Epithelial cell of prostate (primary cell): ENCODE measurements at places on chromosomes 3 and 15.

DNA sequence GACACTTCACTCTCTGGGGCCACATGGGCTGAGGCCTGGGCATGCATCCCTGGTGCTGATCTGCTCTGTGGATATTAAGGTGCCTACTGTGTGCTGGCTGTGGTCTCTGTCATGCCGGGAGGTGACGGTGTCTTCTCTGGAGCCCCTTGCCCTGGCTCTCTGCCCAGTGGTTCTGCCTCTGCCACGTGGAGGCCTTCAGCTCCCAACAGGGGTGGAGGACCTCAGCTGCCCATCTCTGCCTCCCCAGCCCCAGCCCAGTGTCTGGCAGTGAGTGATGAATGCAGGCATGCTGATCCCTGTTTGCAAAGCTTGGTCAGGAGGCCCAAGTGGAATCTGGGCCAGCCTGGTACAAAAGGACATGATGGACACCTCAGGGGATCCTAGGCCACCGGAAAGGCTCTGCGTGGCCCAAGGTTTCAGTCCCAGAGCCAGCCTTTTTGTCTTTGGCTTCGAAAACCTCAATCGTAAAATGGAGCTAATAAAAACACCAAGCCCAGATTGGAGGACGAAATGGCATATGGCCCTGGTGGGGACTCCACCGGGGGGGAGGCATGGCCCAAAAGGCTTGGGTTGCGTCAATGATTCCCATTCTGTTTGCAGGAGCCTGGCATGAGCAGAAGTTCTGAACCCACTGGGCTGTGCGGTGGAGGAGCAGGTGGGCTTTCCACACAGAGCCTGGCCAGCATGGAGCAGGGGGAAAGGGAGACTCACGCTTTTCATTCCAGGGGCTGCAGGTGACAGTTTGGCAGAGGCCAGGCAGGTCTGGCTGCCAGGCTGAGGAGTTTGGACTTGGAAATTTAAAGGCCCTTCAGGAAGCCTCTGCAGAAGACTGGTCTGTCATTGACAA is 54.7 kb upstream of the KLF13 start:
- no peak for DNase-seq

DNA sequence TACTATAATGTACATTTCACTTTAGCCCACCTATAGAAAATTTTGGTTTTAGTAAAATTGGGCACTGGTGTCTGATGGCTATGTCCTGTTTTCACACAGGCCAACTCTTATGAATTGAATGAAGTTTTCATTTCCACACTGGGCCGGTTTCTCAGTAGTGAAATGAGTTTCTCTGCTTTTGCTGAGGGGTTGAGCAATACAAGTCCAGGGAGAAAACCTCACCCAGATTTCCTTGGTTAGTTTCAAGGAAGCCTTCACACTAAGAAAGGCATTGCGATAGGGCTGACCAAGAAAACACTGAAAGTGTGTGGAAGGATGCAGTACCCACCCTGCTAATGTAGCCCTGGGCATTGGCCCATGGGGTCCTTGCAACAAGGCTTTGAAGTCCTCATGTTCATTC is 331.5 kb upstream of the CFAP20DC start:
- no peak for DNase-seq

GRCh38 chr3:183381673-183382072 is 46.7 kb downstream of the MCF2L2 start:
- no peak for DNase-seq

DNA sequence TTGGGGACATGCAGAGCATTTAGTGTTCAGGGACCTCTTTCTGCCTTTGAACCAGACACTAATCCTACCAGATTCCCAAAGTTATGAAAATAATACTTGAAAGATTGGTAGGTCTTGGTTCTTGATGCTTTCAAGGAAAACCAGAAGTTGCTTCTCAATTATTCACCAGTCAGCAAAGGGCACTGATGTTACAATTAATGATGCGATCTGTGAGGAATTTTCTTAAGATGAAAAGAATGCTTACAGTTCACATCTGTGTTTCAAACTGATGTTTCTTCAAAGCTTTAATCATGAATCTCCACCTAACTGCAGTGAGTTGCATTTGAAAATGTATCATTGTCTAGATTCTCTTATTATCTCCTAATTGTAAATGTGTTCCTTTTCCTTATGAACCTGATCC is 161.0 kb downstream of the NAALADL2 start:
- no peak for DNase-seq

DNA sequence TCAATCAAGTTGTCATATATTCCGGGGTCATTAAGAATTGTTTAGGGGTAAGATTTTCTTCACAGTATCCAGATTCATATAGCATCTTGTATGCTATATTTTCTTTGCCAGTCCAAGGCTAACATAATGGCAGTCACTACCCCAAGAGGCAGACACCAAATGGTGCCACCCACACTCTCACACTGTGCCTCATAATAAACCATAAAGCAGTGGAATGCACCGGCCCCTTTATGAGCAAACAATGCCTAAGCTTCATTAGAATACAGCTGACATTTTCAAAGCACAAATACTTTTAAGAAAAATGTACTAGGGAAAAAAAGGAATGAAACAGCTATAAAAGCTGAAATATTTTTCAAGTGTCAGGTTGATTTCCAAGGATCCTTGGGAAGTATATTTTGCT is 121.6 kb downstream of the TFDP2 start:
- no peak for DNase-seq

DNA sequence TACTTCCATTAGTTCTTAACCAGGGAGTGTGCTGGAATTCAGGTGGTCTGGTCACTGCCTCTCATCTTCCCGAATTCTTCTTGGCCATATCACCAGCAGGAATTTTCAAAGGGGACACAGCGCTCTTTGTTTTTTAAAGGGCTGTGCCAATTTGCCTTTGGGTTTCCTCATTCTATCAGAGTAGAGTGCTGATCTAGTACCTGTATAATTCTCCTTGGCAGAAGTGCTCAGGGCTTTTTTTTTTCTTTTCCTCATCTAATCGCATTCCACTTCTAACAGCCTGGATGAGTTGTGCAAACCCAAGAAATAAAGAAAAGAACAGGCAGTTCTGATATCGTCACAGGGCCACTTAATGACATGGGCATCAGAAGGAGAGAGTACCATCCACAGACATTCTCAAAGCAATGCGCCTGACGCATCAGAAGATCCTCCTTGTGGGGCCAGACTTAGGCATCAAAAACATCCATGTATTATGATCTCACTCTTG is 121.0 kb downstream of the ASB7 start:
- DNase-seq, result no peak

DNA sequence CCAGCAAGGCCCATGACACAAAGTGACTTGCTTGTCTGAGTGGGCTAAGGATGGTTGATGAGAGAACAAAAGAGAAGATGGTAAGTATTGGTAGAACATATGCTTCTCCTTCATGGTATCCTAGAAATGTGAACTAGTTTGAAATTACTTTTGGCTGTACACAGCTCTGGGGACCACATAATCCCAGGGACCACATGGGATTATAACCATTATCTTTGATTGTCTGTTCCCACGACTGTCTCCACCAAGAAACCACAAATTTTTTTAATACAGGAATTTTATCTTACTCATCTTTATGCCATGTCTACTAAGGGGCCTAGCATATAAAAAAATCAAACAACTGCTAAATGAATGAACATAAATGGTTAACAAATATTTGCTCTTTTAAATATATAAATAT is 155.3 kb upstream of the PRICKLE2 start:
- DNase-seq, result no peak

- no peak for DNase-seq
Measured at GRCh38 chr3:23128655-23129054, 74.5 kb upstream of the UBE2E2 start.

GRCh38 chr3:155372281-155372680 is 78.8 kb upstream of the STRIT1 start:
- no peak for DNase-seq

DNA sequence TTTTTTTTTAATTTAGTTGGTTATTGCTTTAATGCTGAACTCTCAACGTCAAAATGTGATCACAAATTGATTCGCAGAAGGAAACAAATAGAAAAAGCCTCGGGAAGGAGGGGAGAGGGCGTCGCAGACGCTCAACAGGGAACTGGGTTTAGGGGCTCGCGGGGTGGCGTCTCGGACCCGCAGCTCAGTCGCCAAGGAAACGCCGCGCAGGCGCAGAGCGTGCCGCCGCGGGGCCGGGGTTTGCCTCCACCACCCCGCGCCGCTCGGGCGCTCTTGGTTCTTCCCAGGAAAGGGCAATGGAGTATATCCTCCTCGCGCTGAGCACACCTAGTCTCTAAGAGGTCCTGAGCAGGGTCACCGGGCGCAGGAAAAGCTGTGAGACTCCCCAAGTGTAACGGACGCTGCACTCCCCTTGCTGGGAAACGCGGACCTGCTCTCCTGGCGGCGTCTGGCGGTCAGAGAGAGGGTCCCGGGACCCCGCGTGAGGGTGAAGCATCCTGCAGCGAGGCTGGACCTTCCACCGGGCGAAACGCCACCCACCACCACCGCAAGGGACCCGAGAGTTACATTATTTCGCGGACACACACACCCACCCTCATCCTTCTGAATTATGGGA is 753 bp downstream of the PLCH1 start:
- no peak for DNase-seq

- DNase-seq, result peak; percentile 95
Measured at GRCh38 chr3:70982700-70983140, 600.8 kb downstream of the FOXP1 start.

DNA sequence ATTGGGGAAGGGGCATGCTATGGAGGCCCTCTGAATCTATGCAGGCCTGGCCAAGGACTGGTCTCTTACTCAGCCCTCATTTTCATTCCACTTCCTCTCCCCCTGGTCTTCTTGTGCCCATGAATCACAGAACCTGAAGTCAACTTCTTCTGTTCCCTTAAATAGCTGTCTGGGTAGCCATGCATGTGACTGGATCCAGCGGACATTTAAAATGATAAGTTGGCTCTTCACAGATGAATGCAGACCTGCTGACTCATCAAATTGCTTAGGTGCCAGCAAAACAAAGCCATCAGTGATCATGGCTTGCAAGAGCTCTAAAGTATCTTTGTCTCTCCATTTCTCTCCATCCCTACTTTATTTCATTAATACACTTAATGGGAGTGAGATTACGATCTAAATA is 90.1 kb upstream of the CADPS start:
- DNase-seq, result no peak

- no peak for DNase-seq
Measured at GRCh38 chr3:62169906-62170660, 203.3 kb downstream of the FEZF2 start.

DNA sequence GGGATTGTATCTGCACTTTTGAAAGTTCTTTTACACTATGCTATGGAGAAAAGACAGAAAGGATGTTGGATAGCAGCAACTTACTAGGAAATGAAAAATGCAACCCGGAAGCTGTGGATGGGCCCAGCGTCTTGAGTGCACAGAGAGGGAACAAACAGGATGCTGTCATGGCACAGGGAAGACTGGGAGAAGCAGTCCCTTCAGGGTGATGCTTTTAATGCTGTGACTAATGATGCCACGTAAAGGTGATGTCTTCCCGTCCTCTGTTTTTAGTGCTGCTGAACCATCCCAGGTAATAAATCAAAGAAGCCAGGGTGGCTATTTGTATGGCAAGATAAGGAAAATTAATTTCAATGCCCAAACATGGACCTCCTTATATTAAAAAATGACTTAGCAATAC is 437.6 kb downstream of the FOXP1 start:
- DNase-seq, result no peak

GRCh38 chr15:31435261-31435911 is 108.8 kb downstream of the KLF13 start:
- no peak for DNase-seq

DNA sequence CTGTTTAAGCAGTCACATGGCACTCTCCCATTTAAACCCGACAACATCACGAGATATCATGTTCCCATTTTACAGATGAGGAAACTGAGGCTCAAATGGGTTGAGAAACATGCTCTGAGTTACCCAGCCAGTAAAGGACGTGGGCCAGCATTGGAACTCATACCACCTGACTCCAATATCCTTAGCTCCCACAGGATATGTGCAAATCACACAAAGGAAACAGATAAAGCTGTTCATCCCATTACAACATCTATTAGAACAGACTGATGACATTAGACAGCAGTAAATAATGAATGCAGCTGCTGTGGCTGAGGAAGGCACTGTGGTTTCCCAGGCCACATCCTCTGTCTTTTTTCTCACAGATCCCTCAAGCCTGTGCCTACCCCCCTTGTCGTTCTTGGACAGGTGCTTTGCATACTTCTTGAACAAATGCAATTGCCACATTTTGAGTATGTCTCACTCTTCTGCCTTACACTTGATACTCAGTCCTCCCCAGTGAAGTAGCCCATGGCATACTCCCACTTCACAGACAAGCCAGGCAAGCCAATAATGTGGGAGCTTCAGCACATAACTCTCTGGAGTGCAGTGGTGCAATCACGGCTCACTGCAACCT is 17.7 kb downstream of the FRMD4B start:
- no peak for DNase-seq

DNA sequence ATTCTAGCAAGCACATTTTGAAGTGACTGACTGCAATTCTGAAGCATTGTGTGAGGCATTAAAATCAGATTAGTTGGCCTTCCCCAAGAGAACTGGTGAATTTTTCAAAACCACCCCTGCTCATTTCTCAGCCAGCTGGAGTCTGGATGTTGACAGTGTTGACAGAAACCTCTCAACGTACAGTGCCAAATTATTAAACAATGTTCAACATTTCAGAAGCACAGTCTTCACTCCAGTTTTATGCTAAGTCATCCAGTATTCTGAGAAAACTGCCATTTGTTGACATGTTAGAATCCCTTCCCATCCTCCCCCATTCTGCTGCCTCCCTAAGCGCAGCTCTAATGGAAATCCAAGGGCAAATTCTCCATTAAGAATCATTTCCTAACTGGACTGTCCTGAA is 369.3 kb upstream of the TRIM42 start:
- no peak for DNase-seq

DNA sequence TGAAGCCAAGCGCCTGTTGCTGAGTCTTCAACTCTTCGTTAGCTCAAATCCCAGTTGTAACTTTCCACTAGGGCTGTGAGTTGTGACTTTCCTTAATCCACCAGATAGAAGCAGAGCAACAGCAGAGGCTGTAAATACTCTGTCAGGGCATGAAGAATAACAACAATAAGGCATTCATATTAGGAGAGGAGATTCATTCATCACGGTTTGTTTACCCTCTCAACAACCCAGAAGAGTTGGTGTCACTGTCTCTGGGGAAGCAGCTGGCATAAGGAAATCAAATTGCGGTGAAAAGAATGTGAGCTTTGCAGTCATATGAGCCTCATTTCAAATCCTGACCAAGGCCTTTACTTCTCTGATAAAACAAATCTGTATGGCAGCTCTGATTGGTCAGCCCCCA is 184.8 kb downstream of the SHQ1 start:
- DNase-seq, result peak; percentile 33

- DNase-seq, result no peak
Measured at GRCh38 chr3:152656214-152656971, 178.5 kb upstream of the P2RY1 start.

- peak; percentile 72 for DNase-seq
Measured at GRCh38 chr3:56005196-56005805, 463.0 kb downstream of the ERC2 start.

DNA sequence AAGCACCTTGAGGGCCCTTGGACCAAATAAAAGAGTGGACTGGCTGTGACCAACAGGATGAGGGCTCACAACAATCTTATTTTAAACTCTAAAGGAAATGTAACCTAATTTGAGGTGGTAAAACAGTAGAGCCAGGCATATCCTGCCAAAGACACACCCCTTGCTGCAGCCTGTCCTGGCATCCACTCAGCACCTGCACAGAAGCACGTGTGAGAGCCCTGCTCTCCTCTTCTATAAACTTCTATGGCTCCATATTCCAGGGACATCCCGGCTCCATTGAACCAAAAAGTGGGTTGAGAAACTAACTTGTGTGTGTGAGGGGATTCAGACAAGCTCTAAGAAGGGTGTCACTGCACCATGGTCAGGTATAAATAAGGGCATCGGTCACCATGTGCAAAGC is 190.9 kb upstream of the CHRNA7 start:
- no peak for DNase-seq

GRCh38 chr3:129276385-129276784 is 2.3 kb upstream of the HMCES start:
- no peak for DNase-seq
